NCI-H1417 treated with DMSO at 0.1 percent for 48 hours (cell line): ENCODE measurements at places on chromosomes 12 and 14.

- no peak for DNase-seq
Observed at GRCh38 chr12:49259452-49259851, 5.4 kb upstream of the TUBA1C start.

DNA sequence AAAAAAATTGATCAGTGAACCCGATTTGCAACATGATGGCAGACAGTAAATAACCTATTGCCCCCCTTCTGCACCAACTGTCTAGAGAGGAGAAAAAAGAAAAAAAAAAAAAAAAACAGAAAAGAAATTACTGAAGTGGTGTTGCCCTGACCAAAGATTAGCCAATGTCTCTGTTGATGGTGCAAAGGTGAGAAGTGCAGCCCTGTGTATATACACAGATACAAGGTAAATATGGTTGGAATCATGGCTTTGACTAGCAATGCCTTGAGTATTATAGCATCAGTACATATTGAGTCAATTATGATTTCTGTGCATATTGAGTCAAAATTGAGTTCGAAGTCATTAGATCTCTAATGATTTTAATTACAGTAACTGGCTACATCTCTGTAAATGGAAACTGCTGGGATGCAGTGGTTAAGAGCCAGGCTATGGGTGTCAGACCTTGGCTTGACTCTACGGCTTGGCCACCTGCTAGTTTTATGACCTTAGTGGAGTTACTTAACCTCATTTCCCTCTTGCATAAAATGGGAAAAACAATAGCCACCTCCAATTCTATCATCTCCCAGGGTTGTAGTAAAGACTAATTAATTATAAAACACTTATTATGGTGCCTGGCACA is 51.0 kb downstream of the EGLN3 start:
- DNase-seq = no peak

GRCh38 chr14:103391048-103391447 is 5.8 kb downstream of the MARK3 start:
- no peak for DNase-seq

DNA sequence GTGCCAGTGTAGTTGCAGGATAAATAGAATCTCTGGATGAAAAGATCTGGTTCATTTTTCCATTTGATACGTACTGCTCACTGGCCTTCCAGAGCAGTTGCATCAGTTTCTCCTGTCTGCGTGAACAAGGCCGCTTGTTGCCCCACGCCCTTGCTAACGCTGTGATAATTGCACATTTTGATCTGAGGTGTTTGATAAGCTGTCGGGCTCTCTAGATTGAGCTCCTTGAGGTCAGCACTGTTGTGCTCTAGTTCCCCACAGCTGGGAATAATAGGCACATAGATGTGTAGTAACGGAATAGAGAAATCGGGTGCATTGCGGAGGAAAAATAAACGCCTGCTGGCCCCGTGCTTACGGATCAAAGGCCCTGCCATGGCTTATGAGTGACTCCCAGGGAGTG is 42.8 kb upstream of the TRAF3 start:
- no peak for DNase-seq

DNA sequence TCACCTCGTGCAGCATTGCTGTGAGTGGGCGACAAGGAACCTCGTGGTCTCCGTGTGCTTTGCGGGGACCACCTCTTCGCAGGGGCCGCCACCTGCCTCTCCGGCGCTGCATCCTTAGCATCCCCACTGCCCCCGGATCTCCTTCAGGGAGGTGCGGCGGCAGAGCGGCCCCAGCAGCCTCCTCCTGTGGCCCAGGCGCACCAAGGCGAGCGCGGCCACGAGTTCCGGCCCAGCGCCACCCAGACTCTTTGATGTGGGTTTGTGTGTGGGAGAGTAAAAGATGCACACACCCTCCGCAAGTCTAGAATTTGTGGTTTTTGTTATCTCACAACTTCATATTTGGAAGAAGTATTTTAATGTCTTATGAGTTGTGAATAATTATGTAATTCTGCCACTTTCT is 118.8 kb upstream of the DIO3 start:
- DNase-seq = no peak

DNA sequence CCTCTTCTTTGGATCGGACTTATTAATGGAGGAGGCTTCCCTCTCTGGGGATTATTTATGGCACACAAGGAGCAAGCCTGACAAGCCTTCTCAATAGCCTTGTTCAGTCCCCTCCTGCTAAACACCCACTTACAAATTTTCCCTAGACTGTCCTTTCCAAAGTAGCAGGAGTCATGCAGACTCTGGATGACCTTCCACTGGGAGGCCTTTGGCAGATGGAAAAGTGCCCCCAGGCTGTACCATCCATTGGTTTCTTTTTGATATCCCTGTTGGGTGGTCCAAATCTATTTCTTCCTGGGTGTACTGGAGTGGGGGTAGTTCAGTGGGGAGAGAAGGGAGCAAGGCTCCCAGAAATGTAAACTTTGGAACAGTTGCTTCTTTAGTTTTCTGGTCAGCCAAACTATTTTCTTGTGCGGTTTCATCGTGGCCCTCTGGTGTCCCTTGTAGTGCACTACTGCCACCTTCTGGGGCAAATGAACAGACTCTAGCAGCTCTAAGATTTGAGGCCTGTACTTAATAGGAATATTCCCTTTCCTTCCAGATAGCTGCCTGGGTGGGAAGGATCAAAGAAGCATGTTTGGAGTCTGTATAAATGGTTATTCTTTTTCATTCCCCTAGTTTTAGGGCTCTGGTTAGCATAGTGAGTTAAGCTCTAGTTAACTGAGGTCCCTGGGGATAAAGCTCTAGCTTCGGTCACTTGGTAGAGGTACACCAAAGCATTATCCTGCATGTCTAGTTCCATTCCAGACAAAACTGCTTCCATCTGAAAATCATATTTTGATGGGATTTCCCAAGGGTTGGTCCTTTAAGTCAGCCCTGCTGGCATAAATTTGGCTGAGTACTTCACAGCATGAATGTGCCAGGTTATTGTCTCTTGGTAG is 409.5 kb downstream of the SLC6A15 start:
- no peak for DNase-seq
